ENCODE measurements at places on chromosomes 6 and 20. TPM values are rescaled to one million over a fixed set of nuclear protein-coding genes. Genes with fewer than 3 reads are reported as not detected.

GRCh38 chr6:97110626-97111025, 172.4 kb downstream of the MMS22L start:
- DNase-seq, result no peak

GRCh38 chr20:58965270-58966064, 15.6 kb upstream of the NELFCD start:
- DNase-seq, result no peak

- DNase-seq, result no peak
These were observed 381 bp upstream of the BICRAL start for GRCh38 chr6:42781546-42781795.

- no peak for DNase-seq
These were observed 377.0 kb upstream of the NOX3 start for GRCh38 chr6:155832596-155832995.

DNA sequence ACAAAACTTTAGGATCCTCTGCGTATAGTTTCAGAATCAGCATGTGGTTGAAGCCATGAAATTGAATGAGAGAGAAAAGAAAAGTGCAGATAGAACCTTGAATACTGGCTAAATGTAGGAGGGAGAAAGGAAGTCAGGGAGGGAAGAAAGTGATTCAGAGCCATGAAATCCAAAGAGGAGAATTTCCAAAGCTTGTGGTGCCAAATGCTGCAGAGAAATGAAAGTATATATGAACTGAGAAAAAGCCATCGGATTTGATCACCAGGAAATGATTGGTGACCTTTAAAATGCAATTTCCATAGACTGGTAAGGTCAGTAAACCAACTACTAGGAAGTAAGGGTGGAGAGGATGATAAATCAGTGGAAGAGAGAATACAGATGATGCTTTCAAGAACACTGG, 142.3 kb downstream of the TFAP2A start:
- DNase-seq, result no peak

- DNase-seq, result no peak
These were observed 8.0 kb downstream of the CASS4 start for GRCh38 chr20:56420028-56420427.

DNA sequence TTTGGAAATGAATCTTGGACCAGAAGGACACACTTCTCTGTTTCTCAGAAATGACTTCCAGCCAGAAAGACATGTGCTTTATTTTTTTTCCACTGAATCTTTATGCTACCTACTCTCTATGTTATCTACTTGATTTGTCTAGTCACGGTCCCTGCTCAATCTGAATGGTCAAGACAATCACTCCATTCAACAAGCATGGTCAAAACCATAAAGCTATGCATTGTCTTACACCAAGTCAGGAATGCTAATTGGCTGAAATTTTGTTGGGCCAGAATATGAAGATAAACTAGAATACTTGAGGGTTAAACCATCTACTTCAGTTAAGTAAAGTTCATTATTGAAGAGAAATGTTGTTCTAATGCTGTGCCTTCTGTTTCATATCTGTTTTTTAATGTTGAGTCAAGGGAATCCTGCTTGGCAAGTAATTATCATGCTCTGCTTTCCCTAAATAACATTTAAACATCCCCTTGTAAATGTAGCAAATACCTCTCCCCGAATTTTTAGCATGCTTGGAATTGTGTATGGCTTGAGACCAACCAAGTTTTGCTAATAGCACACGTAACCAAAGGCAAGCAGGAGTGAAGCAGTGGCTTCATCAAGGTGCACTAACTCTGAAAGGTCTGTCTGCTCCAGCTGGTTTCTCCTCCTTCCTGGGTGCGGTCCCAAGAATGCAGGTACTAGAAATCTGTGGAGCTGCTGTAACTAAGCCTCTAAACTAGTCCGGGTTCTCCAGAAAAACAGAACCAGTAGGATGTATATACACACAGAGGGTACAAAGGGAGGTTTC, 190.3 kb upstream of the CDYL start:
- no peak for DNase-seq

DNA sequence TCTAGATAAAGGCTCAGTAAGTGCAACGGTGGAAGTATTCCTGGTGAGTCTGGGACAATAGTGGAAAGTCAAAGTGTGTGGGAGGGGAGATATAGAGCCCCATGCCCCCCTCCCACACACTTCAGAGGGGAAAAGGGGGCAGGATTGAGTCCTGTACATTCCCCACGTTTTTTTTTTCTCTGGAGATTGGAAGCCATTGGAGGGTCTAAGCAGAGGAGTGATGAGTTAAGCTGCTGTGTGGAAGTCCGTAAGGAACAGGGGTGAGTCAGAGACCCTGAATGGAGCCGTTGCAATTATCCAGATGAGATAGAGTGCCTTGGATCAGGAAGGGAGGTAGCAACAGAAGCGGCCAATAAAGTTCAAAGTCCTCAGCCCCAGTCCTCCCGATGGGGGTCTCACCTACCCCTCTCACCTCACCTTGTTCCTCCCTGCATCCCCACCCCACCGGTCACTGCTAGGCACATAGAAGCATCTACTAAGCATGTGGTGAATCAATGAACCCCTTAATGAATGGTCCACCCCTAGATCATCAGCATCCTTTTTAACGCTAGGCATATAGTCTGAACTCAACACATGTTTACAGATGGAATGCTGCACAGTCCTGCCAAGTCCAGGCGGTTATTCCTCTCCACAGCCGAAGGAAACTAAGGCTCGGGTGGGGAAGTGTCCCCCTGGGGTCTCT, 662 bp upstream of the SLC9A8 start:
- no peak for DNase-seq

GRCh38 chr20:16520154-16520553, 53.1 kb downstream of the KIF16B start:
- DNase-seq, result no peak

- no peak for DNase-seq
These were observed 6.4 kb downstream of the CLPS start for GRCh38 chr6:35790683-35791082.

The PGBD1 gene
- polyA plus RNA-seq, result 4.6 TPM

The MAP3K4 gene
- polyA plus RNA-seq, result 10.5 TPM

The FABP7 gene
- 0.16 TPM for polyA plus RNA-seq

Measured in heart right ventricle (tissue), 16 donors.